ENCODE measurements at places on chromosomes 1 and 21.

DNA sequence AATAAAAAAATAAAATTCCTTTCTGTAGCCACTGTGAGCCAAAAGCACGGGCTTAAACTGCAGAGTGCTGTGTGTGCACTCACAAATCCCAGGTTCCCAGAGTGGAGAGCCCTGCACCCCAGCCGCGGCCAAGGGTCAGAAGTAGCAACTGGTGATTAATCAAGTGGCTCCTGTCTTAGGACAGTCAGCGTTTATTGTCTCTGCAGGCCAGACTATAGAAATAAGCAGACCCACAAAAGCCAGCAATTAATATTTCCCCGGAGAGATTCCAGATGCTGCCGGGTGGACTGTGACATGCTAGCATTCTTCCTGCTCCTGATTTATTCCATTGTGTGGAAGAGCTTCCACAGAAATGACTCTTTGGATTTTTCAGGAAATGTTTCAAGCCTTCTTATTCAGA is 412.2 kb downstream of the KIF26B start:
- DNase-seq = peak; percentile 74

DNA sequence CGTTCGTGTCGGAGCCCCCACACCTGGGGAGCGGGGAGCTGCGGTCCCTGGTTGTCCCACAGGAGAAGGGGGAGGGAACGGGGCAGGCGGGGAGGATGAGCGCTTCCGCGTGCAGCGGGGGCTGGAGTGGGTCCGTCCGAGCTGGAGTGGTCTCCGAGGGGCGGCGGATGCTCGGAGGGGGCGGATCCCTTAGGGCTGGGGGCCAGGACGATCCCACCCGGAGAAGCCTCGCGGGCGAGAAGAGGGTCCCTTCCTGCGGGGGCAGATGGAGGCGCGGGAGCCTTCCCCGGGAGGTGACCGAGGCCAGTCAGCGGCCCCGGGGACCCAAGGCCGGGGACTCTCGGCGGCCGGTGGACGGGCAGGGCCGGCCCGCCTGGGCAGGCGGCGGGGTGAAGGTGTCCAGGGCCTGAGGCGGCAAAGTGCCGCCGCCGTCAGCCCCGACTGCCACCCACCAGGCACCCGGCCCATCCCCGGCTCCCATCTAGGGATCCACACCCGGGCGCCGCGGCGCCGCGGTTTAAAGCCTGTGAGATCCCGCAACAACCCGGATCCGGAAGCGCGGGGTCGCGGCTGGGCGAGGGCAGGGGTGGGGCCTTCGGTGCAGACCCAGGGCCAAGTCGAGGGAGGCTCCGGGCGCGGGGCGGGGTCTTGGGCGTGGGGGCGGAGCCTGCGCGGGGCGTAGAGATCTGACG is 5.3 kb upstream of the CCDC27 start:
- DNase-seq = peak; percentile 69

- no peak for DNase-seq
Observed at GRCh38 chr1:43220905-43221778, 48.6 kb upstream of the TMEM125 start.

- DNase-seq = no peak
Observed at GRCh38 chr1:2091611-2092604, 41.7 kb downstream of the PRKCZ start.

- DNase-seq = no peak
Observed at GRCh38 chr1:4144349-4144971, 244.4 kb upstream of the C1orf174 start.

- no peak for DNase-seq
Observed at GRCh38 chr1:59045137-59045536, 251.8 kb upstream of the FGGY start.

DNA sequence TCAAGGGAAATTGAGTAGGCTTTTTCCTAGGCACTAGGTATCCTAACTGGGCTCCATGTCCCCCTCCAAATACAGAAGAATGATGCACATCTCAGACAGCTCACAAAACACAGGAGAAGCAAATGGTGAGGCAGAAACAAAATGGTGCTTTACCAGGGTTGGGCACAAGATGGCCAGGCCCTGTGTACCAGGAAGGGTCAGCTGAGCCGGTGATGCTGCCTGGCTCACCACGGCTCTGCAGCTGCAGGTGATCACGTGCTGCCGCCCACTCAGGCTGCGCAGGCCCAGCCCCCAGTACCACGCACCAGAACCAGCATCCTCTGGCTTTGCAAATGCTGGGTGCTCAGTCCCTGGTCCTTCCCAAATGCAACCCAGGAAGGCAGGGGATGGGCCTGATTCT is 993 bp upstream of the DSCAM start:
- DNase-seq = no peak

All from right renal pelvis (tissue), 4 donors.